AML-193 (cell line): ENCODE measurements at places on chromosomes 3 and 15.
A peak's percentile ranks its signal among the peaks of the same experiment; 100 is the strongest.

DNA sequence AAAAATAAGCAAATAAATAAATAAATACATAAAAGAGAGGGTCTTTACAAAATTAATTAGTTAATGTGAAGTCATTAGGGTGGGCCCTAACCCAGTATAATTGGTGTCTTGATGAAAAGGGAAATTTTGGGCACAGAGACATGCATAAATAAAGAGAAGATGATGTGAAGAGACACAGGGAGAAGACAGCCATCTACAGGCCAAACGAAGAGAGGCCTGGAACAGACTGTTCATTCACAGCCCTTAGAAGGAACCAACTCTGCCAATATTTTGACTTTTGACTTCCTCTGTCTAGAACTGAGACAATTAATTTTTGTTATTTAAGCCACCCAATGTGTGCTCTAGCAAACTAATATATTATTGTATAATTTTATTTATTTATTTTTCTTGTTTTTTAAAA is 29.6 kb upstream of the SELENOK start:
- DNase-seq: peak; percentile 46

GRCh38 chr3:143973259-143974021 is 1.8 kb downstream of the DIPK2A start:
- DNase-seq: peak; percentile 91

DNA sequence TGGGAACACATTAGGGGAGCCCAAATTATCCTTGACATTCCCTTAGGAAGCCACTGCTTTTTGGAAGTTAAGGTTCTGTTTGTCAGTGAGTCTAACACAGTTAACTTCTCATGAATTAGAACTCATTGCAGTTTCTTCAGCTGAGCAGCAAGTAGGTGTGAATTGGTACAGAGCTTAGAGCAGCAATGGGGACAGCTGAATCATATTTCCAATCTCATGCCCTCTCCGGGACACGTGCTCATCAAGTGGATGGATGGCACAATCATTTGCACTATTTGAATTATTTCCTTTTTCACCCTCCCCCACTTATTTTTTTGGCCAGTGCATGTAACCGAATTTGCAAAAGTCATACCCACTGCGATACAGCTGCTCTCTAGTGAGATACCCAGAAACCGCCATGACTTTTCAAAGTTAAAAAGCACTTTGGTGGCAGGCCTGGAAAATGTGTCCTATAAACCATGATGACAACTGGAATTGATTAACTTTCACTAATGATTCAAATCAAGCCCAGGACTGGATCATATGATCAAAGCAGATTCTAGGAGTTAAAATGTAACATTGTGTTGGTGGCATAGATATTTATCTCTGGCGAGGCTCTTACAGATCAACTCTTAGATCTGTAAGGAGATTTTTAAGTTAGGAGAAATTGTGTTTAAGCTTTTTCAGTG is 76.4 kb downstream of the EBLN2 start:
- no peak for DNase-seq

- no peak for DNase-seq
Observed at GRCh38 chr3:2659896-2660295, 450.3 kb downstream of the IL5RA start.

GRCh38 chr3:133426721-133427120 is 26.9 kb downstream of the BFSP2 start:
- DNase-seq: no peak

GRCh38 chr3:146093896-146094295 is 67.1 kb downstream of the PLOD2 start:
- no peak for DNase-seq
